ELF-1 (cell line): ENCODE measurements at places on chromosomes 11 and 22.

- DNase-seq = peak; percentile 69
Observed at GRCh38 chr11:124837491-124837856, 27.8 kb upstream of the ROBO3 start.

DNA sequence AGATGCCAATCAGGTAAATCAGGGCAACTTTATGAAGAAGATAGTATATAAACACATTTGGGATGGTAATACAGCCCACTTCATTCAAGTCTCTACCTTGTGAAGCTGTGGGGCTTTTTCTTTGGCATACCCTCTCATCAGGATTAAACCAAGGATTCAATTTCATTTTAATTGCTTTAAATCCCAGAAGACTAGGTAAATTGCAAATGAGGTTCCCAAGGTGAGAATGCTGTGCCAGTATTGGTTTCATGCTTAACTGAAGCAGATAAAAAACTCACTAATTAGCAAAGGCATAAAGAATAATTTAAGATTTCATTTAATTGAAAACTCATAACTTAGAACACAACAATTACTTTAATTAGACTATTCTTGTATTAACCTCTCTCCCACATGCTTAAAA, 1218.1 kb downstream of the FAM181B start:
- no peak for DNase-seq

DNA sequence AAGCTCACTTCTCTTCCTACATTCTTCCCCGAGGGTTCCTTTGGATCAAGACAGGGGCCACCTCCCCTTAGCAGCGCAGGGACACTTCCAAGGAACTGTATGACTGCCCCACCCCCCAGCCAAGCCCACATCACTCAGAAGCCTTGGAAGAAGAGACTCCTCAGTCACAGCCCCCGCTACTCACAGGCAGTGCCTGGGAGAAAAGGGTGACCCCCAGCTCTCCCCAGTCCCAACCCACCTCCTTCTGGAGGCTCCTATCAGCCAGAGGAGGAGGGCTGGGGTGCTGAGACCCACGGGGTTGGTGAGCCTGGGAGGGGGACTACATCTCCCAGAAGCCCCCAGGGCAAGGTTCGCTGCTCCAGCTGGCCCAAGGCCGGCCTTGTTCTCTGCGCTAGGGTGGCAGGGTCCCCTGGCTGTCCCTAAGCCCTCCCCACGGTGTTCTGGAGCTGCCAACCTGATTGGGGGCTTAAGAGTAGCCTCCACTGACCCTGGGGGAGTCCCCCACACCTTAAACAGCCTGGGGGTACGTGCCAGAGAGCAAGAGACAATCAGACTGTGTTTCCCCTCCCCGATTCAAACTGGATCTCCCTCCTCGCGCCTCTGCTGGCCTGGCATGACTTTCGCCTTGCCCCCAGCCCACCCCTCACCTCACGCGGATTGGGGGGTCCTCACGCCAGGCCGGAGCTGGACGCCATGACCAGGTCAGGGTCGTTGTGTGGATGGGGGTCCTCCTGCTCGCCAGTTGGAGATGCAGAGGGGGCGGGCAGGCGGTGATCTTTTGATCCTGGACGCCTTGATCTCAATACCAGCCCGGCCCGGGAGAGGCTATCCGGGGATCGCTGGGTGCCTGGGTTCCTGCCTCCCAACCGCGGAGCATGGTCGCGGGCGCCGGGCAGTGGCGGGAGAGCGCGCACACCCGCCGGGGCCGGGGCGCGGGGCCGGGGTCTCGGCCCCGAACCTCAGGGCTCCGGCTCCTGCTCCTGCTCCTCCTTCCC, 838 bp downstream of the BCL9L start:
- DNase-seq = peak; percentile 80

- no peak for DNase-seq
Observed at GRCh38 chr11:119616586-119617339, 112.2 kb downstream of the NECTIN1 start.

- DNase-seq = no peak
Observed at GRCh38 chr11:118170882-118171268, 5.6 kb downstream of the SCN2B start.

GRCh38 chr11:77309401-77310085, 8.1 kb upstream of the GDPD4 start:
- no peak for DNase-seq

GRCh38 chr11:123562158-123562557, 92.3 kb downstream of the SCN3B start:
- no peak for DNase-seq

DNA sequence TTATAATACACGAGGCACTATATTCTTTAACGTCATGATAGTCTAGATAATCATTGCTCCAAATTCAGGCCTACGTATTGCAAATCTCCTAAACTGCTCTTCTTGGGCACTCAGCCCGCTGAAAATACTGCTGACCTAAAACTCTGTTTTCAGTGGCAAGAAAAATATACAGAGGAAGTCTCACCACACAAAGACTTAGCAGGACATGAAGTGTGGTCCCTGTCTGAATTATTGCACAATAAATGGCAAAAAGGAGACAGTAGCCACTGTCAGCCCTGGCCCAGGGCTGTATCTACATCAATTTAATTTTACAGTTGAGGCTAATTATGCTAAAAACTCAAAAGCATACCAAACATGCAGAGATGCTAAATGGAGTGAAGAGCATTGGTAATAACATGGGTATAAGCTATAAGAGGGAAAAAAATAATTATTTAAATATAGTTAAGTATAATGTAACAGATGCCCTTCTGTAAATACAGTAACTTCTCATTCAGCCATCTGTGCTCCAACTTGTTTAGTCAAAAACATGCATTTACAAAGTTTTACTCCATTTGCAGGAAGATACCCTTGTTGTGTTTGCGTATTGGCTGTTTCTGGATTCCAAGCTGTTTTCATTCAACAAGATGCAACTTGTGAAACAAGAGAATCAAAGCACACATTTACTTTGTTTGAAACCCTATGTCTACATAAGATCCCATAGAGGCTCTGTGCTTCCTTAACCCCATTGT, 800.0 kb upstream of the LUZP2 start:
- no peak for DNase-seq

DNA sequence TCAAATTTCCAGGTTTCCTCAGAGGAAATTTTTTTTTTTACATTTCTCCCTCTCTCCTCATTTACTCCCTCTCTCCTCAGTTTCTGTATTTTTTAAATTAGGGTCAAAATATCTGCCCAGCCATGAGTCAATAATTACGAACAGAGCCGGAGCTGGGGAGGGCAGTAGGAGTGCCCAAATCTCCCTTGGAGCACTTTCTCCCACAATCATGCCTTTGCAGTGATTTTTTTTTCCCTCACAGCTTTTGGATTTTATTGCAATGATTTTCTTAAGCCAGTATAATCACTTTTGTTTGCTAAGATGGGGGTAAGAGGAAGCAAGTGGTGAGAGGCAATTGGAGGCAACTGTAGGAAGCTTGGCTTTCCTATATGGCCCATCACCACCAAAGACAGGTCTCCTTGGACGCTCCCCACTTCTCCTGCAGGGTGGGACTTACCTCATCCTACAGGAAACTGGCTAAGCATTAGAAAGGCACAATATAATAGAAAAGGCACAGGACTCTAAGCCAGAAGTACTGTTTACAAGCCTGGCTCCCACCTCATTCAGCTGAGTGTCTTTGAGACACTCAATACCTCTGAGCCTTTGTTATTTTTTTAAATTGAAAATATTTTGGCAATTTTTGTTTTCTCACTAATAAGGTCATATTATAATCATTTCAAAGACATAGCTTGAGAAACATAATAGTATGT, 192.6 kb upstream of the PITPNB start:
- no peak for DNase-seq

DNA sequence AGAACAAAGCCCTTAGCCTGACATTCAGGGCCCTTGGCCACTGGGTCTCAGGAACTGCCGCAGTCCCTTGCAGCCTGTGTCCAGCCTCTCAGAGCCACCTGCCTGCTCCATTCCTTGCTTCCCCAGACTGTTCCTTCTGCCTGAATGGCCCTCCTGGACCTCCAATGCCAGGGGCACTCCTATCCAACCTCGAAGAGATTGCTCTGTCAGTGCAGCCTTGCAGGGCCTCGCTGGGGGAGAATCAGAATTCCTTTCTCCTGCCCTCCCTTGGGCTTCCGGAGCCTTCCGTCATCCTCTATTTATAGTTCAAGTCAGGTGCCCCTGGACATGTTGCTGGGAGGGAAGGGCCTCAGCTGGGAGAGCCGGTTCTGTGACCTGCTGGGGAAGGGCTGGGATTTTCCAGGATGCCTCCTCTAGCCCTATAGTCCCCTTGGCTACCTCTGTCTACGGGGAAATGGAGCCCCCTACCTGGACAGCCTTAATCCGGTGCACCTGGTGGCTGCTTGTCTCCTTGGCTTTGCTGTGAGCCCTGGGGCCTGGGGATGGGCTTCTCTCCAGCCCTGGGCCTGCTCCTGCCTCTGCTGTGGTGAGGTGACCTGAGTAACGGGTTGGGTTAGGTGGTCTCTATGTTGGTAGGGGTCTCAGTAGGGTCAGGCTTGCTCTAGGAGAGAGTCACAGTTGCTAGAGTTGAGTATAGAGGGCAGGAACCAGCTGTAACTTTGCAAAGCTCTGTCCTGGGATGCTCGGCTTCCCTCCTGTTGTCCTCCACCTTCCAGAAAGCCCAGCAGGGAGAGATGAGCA, 45.9 kb upstream of the SYT7 start:
- DNase-seq = peak; percentile 98

- no peak for DNase-seq
Observed at GRCh38 chr22:49354516-49355210, 473.0 kb downstream of the BRD1 start.

DNA sequence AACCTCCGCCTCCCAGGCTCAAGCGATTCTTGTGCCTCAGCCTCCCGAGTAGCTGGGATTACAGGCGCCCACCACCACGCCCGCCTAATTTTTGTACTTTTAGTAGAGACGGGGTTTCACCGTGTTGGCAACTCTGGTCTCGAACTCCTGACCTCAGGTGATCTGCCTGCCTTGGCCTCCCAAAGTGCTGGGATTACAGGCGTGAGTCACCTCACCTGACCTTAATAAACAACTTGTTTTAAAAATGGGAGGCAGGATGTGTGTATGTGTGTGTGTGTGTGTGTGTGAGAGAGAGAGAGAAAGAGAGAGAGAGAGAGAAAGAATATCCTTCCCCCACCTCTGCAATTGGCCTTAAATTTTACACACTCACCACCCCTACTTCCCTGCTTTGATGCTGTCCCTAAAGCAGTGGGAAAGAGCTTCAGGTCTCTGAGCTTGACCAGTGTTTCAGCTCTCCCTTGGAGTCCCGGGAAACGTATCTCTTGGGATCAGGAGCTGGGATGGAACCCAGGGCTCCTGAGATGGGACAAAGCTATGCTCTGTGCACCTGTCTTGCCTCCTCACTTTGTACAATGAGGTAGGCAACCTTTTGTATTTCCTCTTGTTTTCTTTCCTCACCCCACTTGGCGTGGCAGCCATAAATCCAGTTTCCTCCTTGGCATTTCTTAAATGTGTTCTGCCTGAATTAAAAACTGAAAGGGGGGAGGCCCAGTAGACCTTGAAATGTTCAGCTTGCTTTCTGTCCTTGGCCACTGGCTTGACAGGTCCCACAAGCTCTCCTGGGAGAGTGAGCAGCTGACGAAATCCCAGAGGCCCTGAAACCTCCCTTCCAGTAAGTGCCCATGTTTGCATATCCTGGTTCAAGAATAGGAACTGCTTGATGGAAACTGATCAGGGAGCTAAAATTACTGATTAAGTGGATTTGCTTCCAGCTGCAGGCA, 17.8 kb upstream of the XBP1 start:
- peak; percentile 45 for DNase-seq

GRCh38 chr11:73647459-73648100, 1.2 kb downstream of the PLEKHB1 start:
- DNase-seq = peak; percentile 88

- no peak for DNase-seq
Observed at GRCh38 chr11:39806652-39807051, 1652.8 kb downstream of the LRRC4C start.

DNA sequence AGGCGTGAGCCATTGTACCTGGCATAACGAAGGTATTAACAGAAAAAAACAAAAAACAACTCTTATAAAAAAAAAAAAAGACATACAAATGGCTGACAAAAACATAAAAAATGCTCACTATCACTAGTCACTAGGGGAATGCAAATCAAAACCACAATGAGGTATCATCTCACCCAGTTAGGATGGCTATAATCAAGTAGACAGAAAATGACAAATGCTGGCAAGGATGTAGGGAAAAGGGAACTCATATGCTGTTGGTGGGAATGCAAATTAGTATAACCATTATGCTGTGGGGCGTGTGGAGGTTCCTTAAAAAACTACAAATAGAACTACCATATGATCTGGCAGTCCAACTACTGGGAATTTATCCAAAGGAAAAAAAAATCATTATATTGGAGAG, 17.0 kb downstream of the THY1 start:
- DNase-seq = no peak

DNA sequence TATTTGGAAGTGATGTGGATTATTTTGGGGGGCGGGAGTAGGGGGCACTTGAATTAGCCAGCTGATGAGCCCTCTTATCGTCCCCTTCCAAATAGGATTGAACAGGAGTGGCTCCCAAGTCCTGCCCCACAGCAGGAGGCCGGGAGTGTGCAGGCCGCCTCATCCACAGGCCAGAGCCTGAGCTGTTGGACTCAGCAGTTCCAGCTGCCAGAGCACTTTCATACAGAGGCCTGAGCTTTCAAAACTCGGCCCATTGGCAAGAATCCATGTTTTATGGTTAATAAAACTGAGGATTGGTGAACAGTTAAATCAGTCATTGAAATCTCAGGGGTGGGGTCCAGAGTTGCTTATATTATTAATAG, 9.6 kb downstream of the FAM118A start:
- DNase-seq = no peak
